Activated CD4-positive, alpha-beta T cell treated with anti-CD3 and anti-CD28 coated beads, Interleukin-2, amount 50 U/mL, for 1 hour (primary cell): ENCODE measurements at places on chromosomes 7 and 10.

GRCh38 chr7:167090-167855, 25.1 kb upstream of the FAM20C start:
- DNase-seq: no peak

- DNase-seq: no peak
These were observed 34.3 kb downstream of the CFAP46 start for GRCh38 chr10:132907821-132908620.

DNA sequence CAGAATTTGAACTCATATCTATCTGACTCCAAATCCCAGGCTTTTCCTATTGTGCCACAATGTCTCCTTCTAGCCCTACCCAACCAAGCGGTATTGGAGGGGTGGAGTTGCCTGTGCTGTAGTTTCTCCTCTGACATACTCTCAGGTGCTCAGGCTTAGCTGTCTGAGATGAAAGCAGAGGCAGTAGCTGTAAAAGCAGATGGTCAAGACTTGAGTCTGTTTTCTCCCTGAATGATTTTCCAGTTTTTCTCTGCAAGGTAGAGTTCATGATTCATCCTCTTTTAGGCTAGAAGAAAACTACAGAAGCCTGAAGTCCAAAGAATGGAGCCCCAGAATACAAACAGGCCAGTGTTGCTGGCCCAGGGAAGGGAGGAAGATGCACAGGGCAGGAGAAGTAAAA, 130.0 kb downstream of the PDE1C start:
- DNase-seq: no peak

GRCh38 chr7:128462460-128462859, 6.8 kb downstream of the HILPDA start:
- DNase-seq: no peak

DNA sequence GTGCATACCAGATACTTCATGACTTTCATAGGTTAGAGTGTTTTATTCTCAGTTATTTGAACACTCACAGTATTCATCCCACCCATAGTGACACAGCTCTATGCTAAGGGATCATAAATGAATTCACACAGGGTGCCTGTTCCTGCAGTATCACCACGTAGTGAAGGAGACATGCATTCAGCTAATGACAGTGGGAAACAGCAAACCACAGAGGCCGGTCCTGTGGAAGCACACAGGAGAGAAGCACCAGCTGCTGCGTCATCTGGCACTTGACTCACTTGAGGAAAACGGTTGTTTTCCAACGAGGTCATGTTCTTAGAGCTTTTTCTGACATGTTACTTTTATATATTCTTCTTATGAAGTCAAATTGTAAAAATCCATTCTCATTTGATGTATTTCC, 73.0 kb downstream of the UBE3C start:
- DNase-seq: no peak

- DNase-seq: no peak
These were observed 76.9 kb downstream of the MAPK8 start for GRCh38 chr10:48383393-48383792.

- DNase-seq: no peak
These were observed 51.1 kb upstream of the UBE3C start for GRCh38 chr7:157087646-157088045.

DNA sequence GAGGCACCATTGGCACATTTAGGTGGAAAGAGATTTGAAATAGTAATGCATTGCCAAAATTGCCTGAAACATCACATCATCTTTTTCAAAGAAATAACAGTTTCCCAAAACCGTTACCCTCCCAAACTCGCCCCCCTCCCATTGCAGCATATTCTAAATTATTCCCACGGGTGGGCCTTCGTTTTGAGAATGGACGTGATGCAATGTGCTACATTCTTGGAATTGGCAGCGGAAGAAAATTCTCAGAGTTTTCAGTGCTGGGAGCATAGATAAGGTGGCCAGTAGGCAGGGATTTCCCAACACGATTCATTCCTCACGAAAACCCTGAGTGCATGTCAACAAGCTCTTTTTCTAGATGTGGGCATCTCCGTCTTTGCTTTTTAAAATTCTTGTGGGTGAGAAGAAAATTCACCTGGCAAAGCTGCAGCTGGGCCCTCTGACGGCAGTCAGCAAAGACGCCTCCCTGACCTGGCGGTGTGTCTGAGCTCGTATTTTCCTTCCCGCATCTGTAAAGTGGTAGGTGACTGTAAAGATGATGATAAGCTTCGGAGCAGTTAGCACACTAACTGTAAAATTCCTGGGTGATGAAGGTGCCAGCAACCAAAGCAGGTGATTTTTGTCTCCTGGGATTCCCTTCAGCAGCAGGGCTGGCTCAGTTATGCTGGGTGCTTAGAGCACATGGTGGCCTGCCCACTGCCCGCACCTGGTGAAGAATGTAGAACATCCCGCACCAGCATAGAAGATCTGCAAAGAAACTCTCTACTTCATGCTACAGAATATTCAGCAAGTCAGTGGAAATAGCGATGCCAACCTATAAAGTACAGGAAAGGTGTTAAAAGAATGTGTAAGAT, 141.9 kb upstream of the KLF6 start:
- DNase-seq: no peak

DNA sequence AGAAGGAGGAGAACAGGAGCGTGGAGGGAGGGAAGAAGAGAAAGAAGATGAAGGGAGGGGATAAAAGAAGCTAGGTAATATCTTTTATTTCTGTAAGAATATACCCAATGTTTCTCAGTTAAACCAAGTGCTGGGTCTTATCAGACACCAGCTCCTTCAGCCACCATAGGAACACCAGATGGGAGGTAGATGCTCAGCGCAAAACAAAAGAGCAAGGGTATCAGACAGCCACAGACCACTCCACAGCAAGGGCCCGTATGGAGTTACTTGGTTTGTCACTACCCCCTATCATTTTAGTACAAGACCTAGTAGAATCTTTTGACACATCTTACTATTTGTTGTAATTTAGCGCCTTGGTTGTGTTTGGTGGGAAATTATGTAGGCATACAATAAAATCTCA, 65.9 kb upstream of the FAM133B start:
- DNase-seq: no peak

DNA sequence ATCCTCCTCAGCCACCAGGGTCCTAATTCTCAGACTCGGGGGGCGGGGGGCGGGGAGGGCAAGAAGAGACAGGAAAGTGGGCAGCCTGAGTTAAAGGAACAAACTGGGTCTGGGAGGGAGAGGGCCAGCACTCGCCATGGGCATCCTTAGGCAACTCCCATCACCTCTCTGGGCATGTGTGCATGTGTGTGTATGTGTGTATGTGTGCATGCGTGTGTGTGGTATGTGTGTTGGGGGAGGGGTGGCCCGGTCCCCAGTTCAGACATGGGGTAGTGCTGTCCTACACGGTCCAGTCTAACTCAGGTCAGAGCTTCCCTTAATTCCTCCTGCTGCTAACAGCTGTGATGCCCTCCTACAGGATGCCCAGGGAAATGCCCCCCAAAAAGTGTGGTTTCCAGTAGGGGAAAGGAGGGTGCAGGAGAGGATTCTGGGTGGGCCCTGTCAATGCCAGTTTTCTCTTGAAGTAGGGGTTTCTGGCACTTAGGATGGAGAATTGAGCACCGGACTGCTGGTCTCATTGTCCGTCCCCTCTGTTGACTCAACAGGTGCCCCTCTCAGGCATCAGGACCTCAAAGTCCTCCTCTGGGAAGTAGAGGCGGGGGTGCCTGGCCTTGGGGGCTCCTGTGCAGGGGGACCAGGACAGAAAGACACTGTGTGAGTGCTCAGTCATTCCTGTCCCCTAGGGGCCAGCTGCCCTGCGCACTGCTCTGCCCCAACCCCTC, 15.1 kb upstream of the ZMIZ1 start:
- no peak for DNase-seq

- DNase-seq: no peak
These were observed 74.6 kb downstream of the ATRNL1 start for GRCh38 chr10:115167751-115168150.

DNA sequence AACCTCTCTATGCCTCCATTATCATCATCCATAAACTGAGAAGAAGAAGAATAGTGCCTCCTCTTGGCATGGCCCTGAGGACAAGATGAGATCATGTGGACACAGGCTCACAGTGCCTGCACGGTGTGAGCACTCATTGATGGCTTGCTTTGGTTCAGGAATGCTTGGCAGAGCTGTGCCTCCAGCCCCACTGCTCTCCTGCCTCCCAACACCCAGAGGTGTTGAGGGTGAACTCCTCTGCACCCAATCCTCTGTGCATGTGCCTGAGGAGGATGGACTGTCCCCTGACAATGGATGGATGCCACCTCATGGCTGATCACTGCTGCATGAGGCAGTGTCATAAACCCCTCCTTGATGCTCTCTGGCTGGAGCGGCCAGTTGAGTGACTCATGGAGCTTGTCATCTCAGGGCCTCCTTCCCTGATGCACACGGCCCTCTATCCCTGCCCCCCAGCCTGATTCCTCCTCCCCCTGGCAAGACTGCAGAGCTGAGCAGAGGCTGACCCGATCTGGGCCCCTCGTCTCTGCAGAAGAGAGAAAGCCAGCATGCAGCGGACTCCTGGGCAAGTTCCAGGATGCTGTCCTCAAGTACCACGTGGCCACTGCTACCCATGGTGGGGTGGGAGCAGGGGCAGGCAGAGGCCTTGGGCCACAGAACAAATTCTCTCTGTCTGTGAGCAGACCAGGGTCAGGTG, 136.3 kb downstream of the KCNMA1 start:
- no peak for DNase-seq

DNA sequence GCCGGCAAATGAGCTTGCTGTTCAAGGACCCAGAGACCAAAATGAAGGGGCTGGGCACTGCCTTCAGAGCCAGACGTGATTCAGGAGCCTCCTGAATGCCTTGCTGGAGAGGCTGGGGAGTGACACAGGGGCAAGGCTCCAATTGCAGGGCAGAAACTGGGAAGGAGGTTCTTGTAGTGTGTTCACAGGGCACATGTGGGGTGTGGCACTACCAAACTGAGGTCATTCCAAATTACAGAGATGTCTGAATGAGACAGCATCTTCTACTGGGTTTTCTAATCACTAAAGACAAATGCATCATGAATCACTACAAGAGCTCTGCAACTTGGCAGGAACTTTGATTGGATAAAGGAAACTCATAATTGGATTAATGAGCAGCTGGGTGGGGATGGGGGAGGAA, 17.8 kb downstream of the CRTAC1 start:
- no peak for DNase-seq

- DNase-seq: no peak
These were observed 81.1 kb downstream of the BMPER start for GRCh38 chr7:33986451-33986850.

DNA sequence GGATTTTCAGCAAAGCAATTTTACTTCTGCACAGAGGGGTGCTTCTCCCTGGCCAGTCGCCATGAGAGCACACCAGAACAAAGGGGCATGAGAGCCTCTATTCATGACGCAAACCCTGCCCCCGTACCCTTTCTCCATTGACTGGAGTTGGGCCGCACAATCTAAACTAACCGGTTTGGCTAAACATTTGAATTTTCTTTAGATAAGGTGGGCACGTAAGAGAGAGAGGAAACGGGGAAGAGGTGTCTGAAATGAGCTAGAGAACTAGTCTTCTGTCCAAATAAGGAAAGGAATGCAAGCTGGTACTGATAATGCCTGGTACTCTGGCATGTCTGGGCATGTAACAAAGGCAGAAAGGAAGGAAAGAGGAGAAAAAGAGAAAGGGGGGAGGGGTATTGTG, 13.2 kb upstream of the SCIN start:
- DNase-seq: no peak

- DNase-seq: peak; percentile 21
These were observed 38.3 kb downstream of the LYZL2 start for GRCh38 chr10:30591249-30591670.

DNA sequence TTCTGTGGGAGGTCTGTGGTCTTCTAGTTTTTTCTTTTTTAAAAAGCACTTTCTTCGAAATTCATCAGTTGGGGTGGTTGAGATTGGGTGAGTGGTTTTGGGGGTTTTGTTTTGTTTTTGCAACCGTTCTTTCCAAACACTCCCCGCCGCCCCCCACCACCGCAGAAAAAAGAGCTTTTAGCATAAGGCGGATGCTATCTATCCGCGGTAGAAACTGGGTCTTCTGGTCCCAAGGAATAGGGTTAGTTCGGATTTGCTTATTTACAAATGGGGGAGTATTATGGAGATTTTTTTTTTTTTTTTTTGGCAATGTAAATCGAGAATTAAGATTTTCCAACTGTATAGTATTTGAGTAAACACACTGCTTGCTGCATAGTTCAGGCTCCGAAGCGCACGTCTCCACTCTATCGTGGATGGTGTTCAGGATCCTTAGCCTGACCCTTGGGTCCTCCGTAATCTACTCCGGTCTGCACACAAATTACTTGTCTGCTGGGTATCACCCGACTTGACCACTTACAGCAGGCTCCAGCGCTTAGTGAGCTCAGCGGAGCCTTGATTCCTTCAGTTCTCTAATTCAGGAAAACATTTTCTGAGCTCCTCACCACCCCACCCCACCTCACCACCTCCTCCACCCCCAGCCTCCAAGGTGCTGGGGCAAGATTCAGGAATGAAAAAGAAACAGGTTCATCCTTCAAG, 757 bp upstream of the NRCAM start:
- DNase-seq: no peak

DNA sequence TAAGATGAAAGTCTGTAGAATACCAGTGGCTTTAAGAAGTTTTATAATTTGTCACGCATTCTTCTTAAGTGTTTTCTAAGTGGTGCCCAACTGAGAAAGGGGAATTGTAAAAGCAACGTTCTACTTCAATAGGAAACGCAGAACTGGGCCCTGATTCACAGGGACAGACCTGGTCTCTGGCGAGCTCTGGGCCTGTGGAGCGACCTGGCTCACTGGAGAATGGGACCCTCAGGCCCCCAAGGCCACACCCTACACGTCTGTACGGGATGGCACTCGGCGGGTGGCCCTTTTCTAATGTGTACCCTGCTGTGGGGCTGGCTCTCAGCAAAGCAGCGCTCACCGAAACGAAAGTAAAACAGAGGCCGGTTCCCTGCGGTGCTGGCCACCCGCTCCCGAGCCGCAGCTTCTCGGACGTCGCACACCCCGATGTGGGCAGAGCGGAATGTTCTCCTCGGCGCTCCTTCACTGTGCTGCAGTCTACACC, 205.0 kb downstream of the DIP2C start:
- peak; percentile 13 for DNase-seq

DNA sequence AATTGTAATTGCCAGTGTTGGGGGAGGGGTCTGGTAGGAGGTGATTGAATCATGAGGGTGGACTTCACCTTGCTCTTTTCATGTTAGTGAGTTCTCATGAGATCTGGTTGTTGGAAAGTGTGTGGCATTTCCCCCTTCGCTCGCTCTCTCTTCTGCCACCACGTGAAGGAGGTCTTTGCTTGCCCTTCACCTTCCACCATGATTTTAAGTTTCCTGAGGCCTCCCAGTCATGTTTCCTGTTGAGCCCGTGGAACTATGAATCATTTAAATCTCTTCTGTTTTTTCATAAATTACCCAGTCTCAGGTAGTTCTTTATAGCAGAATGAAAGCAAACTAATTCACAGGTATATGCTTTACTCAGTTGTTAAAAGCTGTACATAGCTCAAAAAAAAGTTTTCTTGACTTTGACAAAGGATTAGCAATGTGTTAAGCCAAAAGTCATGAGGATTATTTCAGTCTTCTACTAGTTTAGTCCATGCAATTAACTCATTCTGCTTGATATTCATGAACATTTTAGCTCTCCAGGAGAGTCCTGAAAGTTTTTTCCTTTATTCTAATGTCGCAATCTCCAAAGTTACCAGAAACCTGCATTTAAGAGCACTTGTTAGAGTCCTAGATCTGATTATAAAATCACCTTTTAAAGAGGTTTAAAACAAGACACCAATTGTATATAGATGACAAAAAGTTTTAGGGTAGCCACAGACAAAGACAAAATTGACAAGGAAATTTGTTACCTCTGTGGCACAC, 27.7 kb upstream of the ARHGAP12 start:
- DNase-seq: no peak
